NCI-H774 (cell line): ENCODE measurements at places on chromosomes 1 and 21.

DNA sequence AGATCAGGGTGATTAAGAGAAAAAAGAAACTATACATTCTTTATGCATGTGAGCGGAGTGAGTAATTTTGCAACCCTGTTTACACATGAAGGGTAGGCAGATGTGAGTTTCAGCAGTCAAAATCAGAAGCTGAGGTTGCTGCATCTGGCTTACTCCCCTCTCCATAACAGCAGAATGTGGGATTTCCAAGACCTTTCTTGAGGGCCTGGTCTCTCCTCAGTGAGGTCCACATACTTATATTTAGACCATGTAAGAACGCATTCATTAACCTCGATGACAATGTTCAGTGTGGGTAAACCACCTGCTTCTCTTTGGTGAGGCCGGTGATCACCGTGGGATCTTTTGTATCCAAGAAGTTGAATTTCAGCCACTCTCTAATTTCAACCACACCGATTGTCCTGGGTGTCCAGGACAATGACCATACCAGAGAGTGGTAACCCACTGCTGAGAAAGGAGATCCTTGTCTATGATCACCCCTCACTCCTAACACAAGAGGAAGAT is 18.7 kb upstream of the RAP1A start:
- DNase-seq, result no peak

GRCh38 chr1:217469983-217470382 is 160.9 kb downstream of the GPATCH2 start:
- no peak for DNase-seq

DNA sequence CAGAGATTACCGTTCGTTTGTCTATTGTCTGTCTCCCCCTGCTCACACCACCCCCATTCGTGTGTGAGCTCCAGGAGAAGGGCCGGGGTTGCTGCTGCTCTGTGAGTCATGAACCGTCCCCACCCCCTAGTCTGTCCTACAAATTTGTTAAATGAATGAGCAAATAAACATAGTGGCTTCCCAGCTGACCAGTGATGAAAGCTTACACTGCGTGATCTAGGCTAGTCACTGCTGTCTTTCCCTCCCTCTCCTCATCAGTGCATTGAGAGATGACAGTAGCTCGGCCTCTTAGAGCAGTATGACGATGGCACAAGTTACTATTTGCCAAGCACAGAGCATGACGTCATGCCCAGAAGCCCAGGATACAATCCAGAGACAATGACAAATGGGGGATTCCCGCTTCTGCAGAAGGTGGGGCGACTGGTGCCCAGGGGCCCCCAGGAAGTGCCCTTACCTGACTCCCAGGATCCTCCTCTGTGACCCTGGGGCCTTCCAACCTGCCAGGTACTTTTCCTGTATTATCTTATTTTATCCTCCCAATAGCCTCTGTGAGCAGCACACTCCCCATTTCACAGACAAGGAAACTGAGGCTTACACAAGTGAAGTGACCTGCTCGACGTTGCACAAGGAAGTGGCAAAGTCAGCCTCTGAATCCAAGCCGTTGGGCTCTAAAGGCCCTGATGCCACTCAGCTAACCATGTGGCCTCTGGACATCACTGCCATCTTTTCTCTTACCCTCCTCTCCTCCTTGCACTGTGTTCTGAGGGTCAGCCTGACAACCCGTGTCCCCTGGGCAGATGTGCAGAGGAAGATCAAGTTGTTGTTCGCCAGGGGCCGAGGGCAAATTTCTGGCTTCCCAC is 8.6 kb upstream of the EPHA2 start:
- peak; percentile 41 for DNase-seq

- no peak for DNase-seq
These were observed 125.4 kb upstream of the VAMP3 start for GRCh38 chr1:7645751-7646048.

- DNase-seq, result no peak
These were observed 87.9 kb upstream of the SMYD2 start for GRCh38 chr1:214192825-214193643.

- DNase-seq, result peak; percentile 68
These were observed at the start of gene ADGRL2 for GRCh38 chr1:81800695-81801650. ADGRL2 (plus strand) TSS chr1:81800934; CDS start chr1:81836985, 36,051 bp downstream.

- DNase-seq, result no peak
These were observed 59.2 kb upstream of the KCNK2 start for GRCh38 chr1:215023155-215023832.

- DNase-seq, result no peak
These were observed 281.4 kb downstream of the HHIPL2 start for GRCh38 chr1:222266223-222267196.

DNA sequence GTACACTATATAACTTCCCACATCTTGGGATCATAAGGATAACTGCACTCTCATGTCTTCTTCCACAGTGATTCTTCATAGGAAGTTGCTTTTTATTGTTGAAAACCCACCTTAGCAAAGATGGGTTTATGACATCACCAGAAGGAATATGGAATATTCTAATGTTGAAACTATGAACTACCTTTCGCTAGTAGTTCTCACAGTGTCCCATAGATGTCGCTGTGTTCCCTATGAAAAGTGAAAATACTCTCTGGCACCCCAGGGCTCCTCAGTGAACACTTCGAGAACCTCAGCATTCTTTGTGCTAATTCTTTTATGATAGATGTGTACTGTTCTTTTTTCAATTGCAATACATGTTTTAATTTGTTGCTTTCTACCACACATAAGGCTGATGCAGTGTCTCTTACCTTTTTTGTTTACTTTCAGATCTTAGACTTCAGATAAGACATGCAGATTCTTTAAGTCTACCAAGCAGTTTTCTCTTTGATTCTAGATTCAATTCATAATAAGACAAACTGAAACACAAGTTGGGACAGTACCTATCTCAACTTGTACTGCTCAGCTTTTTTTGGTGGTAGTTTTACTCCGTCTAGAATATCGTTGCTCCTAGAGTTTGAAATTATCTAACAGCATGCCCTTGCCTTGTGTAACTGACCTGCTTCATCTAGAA is 90.8 kb downstream of the GTF2B start:
- no peak for DNase-seq

DNA sequence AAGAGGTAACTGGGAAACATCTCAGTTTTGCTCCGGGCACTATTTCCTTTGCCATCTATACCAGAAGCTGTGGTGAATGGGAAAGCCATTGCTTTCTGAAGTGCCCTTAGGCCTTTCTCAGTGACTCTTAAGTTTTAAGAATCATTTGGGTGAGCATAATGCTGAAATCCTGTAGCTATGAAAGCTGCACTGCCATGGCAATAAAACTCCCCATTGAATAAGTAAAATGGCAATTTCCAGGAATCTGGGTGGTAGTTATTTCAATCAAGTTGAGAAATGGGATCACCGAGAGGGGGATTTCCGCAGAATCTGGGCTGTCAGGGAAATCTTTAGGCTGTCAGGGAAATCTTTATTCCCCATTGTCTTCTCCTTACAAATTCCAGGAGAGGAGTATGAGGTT is 26.8 kb upstream of the MACF1 start:
- DNase-seq, result no peak

DNA sequence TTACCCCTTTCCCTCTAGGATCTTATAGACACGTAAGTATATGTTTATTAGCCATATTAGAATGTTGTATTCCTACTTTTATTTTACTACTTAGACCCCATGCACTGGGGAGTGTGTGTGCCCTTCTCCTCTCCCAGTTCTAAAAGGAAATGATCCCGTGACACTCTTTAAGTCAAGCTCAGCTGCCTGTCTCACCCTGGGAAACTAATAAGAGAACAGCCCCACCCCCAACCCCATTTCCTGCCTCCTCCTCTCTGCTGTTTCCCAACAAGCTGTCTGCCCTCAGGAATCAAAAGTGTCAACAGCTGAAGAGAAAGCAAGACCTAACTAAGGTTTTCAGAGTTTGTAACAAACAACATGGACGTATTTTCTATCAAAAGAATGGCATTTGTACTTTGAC is 92.6 kb upstream of the VAV3 start:
- no peak for DNase-seq

- DNase-seq, result no peak
These were observed 175.4 kb downstream of the SEC16B start for GRCh38 chr1:177794376-177794991.

- peak; percentile 75 for DNase-seq
These were observed 38.6 kb downstream of the BRINP2 start for GRCh38 chr1:177209357-177209756.

- DNase-seq, result no peak
These were observed 12.6 kb downstream of the S100A11 start for GRCh38 chr1:152024223-152024622.

DNA sequence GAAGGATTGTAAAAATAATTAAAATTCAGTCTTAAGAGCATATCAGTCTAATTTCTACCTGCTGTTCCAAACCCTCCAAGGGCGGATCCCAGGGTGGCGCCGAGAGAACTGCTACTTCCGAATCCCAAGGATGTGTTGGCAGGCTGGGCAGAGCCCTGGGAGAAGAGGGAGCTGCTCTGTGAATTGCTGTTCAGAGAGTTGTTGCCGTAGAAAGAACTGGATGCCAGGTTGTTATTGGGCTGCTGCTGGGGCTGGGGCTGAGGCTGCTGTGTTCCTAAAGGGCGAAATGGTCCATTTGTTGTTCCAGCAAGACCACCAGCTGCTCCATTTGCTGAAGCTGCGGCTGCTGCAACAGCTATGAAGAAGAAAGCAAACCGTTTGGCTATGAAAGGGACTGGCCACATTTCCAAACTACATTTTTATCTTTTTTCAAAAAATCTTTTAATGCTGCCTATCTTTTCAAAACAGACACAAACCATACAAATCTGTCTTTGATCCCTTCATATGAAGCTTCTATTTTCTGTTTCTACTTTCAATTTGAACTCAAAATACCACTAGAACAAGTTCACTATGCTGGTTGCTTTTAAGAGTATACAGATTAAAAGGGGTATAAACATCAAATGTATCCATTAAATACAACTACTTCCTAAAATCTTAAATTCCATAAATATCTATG is 57.5 kb upstream of the SDC3 start:
- DNase-seq, result no peak

- no peak for DNase-seq
These were observed 29.7 kb downstream of the ADARB1 start for GRCh38 chr21:45103971-45104520.

GRCh38 chr1:52631759-52632331 is 1.1 kb upstream of the SHISAL2A start:
- DNase-seq, result no peak

DNA sequence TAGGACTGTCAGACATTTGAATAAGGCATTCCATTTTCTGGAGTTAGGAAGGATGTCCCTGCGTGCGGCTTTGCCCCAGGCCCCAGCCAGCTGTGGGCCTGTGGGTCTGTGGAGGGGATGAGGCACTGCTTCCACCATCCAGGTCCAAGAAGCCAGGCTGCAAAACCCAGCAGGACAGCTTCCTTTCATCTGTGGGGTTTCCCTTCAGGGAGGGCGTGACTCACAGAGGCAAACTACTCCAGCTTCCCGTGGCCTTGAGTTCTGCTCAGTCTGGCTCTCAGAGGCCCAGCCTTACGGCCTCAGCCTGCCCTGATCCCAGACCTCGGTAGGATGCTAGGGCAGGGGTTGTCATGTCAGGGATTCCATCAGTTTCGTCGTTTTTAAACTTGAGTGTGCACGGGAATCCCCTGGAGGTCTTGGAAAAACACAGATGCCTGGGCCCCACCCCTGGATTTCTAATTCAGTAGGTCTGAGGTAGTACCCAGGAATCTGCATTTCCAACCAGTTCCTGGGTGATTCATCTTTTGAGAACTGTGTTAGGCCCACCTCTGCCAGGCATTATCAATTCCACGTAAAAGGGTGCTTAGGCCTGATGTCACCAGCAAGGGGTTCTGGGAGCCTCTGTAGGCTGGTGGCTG is 32.3 kb upstream of the TENT5C start:
- no peak for DNase-seq

DNA sequence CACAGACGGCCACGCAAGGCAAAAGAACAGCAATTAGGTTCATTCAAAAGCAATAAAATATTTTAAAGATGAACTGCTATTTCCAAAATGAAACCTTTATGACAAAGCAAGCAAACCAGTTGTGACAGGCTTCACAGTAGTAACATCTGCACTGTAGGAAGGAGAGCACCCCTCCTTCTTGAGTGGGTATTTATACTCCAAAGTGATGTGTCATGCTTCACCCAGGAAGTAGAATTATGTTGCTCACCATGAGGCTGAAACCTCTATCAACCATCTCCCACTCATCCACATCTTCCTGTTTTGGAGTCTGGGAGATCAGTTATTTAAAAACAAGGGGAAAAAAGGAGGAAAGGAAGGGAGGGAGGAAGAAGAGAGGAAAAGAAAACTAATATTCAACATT is 885 bp downstream of the OR2T10 start:
- no peak for DNase-seq

DNA sequence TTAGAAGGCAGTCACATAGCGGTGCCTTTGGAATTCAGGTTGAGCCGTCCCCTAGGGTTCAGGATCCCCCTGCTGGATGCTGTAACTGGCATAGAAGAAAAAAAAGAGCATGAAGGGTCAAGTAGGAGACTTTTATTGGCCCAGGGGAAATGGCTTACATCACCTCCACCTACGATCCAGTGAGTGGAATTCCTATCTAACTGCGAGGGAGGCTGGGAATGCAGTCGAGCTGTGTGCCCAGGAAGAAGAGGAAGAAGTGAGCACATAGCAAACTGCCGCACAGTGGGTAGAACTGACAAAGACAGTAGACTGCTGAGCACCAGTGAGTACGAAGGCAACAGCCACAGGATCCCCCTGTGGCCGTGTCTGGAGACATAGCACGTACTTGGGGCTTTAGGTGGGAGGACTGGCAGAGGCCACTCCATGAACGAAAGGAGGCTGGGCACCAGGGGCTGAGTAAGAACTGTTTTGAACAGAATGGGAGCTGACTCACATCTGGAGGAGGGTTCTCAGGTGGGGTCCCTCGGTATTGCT is 79.2 kb downstream of the RNF220 start:
- DNase-seq, result no peak

DNA sequence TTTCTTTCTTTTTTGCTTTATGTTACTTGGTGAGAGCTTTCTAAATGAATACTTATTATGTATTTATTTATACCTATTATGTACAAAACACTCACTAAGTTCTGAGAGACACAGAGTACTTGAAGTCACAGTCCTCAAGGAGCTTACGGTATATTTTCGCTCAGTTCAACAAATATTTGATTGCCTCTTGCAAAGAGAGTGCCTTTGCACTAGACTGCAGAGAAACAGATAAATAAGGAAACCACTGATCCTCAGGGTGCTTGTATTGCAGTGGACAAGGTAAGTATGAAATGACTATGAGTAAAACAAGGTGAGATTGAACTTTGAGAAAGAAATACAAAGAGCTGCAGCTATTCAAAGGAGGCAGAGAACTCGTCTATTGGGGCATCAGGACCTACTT is 123.3 kb downstream of the C1orf21 start:
- DNase-seq, result no peak

DNA sequence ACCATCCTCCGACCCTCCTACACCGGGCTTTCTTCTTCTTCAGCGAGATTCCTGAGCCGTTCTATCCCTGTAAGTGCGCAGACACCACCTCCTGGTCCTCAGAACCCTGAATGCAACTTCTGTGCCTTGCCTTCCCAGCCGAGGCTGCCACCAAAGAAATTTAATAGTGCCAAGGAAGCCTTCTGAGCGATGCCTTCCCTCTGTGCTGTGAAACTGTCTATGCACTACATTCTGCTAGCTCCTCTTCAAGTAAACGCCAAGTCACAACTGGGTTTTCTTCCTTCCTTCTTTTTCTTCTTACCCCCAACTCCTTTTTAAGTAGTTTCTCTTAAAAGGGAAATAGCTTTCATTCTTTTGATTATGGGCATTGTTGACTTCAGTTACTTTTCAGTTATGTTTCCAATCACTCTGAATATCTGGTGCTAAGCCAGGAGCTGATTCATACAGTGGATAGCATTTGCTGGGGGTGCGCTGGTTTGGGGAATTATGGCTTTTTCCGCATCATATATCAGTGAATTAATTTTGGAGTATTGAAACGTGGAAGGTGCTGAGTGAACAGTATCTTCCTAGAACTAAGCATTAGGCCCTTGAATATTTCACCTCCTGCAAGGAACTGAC is 38.6 kb upstream of the GPR88 start:
- DNase-seq, result no peak
